ENCODE measurements at places on chromosomes 13 and 19.

GRCh38 chr13:110444226-110444653 is 117.3 kb downstream of the RAB20 start:
- DNase-seq = no peak

GRCh38 chr13:95207769-95208366 is 93.4 kb downstream of the ABCC4 start:
- no peak for DNase-seq

DNA sequence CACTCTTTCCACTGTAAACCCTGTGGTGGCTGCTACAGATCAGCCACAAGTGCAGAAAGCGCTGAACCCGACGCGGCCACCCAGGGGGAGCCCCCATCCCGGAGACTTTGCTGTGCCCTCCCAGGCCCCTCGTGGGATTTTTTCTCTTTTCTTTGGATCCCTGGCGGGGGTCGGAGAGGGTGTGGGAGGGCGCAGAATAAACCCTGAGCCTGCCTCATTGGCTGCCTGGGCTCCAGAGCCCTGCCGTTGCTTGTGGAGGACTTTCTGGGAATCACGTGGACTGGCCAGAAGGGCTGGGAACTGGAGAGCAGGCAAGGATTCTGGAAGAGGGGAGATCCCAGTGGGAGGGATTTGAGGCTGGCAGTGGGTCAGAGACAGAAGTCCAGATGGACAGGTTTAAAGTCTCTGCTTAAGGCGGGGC is 24.9 kb downstream of the GADD45B start:
- DNase-seq = no peak

GRCh38 chr13:24228852-24229458 is 68.4 kb downstream of the SPATA13 start:
- DNase-seq = no peak

GRCh38 chr13:89169951-89170350 is 1498.8 kb downstream of the SLITRK5 start:
- DNase-seq = no peak

- DNase-seq = no peak
These were observed 435.3 kb downstream of the KLF12 start for GRCh38 chr13:73698859-73699258.

DNA sequence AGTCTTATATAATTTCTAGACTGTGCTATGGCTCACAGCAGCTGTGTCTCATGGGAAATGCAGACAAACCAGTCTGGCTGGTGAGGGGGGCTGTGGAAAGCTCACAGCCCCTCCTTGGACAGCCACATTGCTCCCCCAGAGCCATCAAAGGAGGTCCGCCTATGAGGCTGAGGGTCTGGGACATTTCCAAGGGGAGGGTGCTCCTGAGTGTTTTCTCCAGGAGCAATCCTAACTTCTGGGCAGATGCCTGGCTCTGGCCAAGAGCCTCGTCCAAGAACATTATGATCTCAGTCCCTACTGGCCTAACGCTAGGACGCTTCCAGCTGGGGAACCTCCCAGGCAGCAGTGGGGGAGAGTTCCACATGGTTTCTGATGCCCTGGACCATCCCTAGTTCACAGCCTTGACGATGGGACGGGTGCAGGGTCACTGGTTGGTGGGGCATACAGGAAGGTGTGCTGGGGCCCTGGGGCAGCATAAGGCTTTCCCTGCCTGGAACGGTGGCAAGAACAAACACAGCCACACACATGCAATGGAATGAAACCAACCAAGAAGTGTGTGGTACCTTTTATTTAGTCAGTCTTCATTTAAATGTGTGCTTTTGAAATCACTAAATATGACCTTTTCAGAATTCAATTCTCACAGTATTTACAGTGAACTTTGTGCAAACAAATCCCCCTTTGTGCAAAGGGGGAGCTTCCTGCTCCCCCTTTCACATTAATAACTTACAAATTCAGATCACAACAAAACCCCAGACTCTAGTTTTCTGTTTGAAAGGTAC is 60.6 kb downstream of the CDADC1 start:
- no peak for DNase-seq

GRCh38 chr13:51380269-51380668 is 40.8 kb downstream of the SERPINE3 start:
- no peak for DNase-seq

GRCh38 chr13:27644302-27644701 is 22.6 kb downstream of the POLR1D start:
- DNase-seq = no peak

DNA sequence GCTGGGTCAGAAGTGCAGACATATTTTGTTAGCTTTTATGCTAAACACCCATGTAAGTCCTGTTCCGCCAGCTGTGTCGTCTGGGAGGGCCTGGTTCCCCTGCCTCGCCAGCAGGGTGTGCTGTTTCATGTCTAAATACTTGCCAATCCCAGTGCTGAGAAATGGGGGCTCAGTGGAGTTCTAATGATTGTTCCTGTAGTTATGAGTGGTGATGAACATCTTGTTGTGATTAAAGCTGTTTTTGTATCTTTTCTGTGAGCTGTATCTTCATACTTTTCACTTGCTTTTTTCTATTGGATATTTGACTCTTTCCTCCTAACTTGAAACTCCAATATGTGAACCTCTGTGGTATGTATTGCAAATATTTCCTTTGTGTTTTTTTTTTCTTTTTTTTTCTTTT is 32.7 kb downstream of the KDM4B start:
- DNase-seq = no peak

DNA sequence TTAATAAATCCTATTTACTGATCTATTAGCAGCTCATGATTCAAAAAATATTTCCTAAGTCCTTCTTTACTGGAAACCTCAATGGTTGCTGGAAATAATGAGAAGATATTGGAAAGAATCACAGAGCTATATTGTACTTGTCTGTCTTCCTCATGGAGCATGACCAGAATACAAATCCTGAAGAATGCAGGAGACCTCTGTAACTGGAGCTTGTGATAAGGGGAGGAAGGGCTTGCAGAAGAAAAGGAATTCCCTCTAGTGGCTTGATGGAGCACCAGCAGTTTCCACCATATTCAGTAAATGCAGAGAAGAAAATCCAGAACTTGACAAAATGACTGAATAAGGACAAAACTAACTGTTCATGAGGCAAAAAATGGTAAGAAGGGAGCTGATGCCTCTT is 1333.1 kb downstream of the EFNB2 start:
- DNase-seq = no peak

DNA sequence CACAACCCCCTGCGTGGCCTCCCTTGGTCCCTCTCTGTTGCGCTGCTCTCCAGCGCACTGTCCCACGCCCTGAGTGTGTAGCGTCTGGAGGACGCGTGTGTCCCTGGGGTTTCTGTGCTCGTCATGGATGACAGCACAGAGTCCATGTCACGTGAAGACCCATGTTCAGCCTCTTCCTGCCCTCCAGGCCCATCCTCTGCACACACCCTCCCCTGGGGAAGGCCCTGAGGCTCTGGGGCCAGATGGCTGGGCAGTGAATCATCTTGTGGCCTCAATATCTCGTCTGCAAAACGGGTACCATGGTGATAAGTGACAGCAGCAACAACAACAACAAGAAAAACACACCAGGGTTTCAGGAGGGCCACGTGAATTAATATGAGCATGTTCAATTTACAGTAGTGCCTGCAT is 71.5 kb upstream of the ARHGEF7 start:
- no peak for DNase-seq

DNA sequence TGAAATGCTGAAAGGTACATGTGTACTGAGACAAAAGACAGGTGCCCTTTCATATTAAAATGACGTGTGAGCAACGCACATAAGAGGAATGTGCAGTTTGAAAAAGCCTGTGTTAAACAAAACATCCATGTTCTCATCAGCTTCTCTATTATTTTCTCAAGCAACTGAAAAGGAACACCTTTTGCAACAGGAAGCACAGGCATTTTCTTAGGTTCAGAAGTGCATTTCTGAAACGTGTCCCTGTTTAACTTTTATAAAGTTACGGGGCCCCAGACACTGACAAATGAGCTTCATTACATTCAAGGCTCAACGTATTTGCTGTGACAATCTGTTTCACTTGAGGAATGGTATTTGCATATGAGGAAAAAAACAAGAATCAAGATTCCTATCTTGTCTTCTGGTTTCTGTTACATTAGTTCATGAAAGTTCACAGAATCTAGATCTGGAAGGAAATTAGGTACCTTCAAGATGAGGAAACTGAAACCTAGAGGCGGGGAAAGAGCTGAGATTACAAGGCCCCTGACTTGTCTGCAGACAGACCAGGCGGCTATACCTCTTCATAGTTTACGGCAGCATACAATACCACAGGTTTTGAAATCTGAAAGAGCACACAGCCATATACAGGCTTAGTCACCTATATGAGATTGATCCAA is 431.7 kb downstream of the KLF12 start:
- DNase-seq = no peak

DNA sequence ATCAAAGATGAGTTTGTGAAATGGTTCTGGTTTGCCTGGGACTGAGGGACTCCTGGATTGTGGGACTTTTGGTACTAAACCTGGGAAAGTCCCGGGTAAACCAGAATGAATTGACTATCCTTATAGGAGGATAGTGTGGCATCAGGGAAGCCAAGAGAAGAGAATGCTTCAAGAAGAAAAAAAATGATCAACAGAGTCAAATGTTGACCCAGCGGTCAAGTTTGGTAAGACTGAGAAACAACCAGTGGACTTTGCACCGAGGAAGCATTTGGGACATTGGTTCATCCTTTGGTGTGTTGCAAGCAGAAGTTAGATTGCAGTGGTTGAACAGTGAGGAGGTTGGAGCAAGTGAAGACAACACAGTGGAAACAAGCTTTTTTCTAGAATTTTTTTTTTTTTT is 33.5 kb downstream of the CLEC17A start:
- DNase-seq = no peak

GRCh38 chr13:58500938-58501337 is 869.4 kb downstream of the PCDH17 start:
- no peak for DNase-seq

DNA sequence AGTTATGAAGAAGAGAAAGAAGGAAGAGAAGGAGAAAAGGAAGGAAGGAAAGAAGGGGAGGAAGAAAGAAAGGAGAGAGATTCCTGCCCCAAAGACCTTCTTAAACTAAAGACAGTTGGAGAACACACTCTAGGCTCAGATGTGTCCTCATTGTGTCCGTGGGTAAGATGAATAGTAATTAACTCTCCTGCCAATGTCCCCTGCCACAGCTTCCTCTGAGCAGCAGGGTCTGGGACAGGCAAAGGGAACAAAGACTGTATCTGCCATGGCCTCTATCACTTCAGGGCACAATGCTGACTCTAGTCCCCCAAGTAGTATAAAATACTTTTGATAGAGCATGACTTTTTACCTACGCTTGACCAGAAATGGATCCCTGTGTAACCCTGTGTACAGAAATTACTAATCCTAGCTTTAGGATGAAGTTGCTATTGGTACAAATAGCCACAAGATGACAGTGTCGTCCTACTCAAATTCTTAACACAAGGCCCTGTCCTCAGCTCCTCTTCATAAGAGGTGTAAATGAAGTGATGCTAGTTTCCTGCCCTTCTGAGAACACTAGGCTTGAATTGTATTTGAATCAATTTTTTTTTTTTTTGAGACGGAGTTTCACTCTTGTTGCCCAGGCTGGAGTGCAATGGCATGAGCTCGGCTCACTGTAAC is 186.2 kb upstream of the GPR12 start:
- DNase-seq = no peak

- DNase-seq = no peak
These were observed 148.4 kb downstream of the KLF12 start for GRCh38 chr13:73985783-73986182.

DNA sequence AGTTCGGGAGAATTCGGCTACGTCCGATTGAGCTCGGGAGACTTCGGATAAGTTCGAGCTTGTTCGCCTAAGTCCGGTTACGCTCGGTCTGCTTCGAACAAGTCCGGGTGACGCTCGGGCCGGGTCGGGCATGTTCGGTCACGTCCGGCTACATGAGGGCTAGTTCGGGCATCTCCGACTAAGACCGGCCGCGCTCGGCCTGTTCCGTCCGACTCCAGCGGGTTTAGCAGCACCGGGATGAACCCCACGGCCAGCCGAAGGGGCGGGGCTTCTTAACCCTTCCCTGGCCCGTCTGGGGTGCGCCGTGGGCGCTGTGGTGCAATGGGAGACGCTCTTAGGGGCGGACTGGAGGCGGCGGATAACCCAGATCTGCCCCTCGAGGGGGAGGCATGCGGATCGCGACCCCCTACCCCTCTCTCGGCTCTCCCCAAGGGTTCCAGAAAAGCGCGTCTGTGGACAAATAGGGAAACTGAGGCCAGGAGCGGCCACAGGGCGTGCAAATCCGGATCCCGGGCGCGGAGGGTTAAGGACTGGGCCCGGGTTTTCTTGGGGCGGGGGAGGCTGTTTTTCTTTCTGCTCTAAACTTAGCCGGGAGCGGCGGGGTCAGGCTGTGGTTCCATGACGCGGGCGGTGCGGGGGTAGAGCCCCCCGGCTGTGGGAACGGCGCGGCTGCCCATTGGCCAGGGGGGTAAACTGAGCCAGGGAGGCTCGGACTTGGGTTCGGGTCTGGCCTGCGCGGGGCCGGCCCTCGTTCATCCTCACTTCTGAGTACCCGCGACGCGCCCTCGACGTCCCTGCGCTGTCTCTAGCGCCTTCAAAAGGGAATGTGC is 1.5 kb downstream of the PDE4C start:
- peak; percentile 99 for DNase-seq

DNA sequence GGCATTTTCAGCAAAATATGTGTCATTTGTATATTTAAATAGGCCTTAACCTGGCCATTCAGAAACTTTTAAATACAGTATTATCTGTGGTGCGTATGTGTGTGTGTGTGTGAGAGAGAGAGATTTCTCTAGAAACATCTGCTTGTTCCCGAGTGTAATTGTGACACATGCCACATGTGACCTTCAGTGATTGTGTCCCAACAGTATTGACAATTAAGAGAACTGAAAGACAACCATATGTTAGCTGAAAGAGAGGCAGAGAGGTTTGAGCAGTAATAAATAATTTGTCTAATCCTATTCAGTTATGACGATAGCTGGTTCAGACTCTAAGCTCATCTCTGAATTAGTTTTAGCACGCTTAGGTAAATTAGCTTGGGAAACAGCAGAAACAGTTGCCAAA is 1503.1 kb downstream of the PCDH9 start:
- no peak for DNase-seq

DNA sequence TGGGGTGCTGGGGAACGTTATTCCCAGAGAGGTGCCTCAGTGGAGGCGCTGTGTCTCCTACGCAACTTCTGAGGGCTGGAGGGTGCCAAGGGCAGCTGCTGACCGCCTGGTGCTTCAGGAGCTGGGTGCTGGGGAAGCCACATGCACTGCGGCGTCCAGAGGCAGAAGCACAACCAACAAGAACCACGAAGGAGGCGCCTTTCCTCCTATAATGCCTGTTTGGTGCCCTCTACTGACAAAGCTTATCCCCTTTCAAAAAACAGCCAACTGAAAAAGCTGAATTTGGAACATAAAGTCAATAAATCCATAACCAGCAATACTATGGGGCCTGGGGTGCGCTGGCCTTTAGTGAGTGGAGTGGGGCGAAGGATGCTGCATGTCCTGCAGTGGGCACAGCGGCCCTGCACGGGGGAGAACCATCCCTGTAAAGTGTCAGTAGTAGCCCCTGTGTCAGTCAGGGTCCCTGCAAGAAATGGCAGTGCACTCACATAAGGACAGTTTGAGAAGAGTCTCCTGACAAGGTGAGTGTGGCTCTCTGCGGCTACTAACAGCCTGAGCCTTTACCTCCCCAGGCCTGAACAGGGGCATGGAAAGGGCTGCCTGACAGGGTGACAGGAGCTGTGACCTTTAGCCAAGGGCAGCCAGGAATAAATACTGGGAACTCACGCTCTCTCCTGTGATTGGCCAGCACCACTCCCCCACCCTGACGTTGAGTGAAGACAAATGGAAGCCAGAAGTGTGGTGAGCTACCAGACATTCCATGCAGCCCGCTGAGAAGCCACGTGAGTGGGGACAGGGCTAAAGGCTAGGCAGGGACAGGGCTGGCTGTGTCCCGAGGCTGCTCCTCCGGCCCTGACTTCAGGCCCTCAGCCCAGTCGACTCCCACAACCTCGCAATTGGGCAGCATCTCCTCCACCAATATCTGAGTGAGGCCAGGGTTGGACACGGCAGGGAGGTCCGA is 4.5 kb upstream of the B3GNT8 start:
- DNase-seq = no peak
